COR-L47 (cell line): ENCODE measurements at places on chromosomes 13 and 19.

- no peak for DNase-seq
Measured at GRCh38 chr13:25109341-25109740, 13.4 kb downstream of the PABPC3 start.

GRCh38 chr19:50173127-50173526, 10.0 kb upstream of the IZUMO2 start:
- DNase-seq, result no peak

DNA sequence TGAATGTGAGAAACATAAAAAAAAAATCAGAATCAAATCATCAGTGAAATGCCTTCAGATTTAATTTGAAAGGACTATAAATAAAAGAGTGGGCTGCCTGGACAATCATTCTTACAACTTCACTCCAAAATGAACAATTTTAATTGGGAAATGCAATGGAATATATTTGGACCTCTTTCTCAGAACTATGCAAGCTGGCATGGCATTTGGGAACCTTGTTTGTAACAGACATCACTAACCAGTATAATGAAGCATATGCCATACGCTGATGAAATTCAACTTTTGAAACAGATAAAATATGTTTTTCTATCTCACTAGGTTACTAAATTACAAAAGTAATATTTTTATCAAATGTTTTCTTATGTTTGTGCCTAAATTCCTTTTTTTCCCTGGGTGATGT, 64.2 kb upstream of the FAM216B start:
- DNase-seq, result no peak

- no peak for DNase-seq
Measured at GRCh38 chr19:13255719-13256059, 105.5 kb downstream of the IER2 start.

DNA sequence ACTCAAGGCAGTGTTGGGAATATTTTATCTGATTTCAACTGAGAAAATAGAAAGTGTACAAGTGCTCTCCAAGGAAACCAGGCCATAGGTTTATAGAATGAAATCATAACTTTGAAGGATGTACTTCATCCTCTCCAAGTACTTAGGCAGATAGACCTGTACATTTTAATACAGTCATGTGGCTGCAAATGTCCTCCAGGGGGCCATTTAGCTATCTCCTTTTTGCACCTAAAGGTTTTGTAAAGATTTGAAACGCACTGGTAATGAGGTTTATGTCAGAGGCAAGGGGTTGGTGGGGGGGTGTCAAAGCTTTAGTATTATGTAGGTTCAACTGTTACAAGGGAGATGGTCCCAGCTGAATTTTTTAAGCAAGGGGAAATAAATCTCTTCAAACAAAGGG, 364.4 kb downstream of the DCT start:
- no peak for DNase-seq

DNA sequence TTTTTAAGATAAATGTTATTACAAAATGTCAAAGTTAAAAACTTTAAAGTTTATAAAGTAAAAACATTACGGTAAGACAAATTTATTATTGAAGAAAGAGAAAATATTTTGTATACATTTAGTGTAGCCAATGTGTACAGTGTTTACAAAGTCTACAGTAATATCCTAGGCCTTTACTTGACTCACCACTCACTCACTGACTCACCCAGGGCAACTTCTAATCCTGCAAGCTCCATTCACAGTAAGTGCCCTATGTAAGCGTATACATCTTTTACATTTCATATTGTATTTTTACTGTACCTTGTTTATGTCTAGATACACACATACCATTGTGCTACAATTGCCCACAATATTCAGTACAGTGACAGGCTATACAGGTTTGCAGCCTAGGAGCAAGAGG, 448.2 kb downstream of the KCTD12 start:
- DNase-seq, result no peak

- no peak for DNase-seq
Measured at GRCh38 chr19:9913237-9914000, 22.9 kb downstream of the OLFM2 start.

- DNase-seq, result no peak
Measured at GRCh38 chr13:25175026-25175425, 2.9 kb upstream of the AMER2 start.

DNA sequence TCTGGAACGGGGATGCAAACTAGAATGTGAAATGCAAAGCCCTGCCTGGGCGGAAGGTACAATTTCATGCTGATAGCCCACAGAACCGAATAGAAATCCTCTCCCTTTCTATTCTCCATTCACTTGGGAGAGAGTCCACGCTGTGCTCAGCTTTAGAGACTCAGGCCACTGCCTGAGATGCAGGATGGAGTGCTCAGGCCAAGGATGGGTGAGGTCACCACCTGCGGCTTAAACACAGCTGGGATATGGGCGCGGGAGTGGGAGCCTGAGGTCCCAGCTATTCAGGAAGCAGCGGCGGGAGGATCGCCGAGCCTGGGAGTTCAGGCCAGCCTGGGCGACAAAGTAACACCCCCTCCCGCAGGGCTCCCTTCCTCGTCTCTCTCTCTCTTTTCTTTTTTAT, 446 bp upstream of the ZNF83 start:
- no peak for DNase-seq

GRCh38 chr13:102309110-102309509, 92.7 kb downstream of the FGF14 start:
- DNase-seq, result no peak

DNA sequence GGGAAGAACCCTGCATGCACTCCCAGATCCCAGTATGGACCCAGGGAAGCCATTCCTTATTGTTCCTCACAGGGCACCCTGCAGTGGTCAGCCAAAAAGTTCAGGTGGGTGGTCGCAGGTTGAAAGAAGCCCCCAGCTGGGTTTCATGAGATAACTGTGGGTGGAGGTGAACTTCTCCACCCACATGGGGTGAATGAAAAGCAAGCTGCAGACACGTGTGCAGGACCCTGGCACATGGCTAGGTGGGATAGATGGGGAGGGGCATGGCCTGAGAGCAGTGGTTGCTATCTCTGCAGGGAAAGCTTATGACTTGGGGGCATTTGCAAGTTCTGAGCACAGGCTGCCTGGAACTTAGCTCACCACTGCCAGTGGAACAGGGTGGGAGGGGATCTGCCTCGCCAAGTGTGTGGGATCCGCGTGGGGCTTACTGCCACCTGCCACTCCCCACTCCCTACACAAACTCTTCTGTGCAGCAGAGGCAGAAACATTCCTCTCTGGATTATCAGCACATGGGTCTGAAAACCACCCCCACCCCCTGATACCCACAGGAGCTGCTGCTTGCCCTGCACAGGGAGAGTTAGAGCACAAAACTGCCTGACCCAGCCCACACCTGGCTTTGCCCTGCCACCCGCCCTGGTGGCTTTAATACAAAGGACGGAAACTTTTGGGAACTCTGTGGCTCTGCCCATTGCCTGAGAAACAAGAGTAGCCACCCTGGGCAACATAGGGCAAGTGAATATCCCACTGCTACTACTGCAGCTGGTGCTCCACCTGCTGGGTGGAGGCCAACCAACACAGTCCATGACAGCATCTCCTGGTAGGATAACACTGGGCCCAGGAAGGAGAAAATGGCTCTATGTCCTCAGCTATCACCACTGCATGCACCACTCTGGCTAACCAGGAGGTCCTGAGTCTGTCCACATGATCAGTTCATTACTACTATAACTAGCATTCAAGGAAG, 24.4 kb downstream of the PLA2G4C start:
- DNase-seq, result no peak

GRCh38 chr13:113358653-113359190, 5.2 kb downstream of the GRTP1 start:
- no peak for DNase-seq

DNA sequence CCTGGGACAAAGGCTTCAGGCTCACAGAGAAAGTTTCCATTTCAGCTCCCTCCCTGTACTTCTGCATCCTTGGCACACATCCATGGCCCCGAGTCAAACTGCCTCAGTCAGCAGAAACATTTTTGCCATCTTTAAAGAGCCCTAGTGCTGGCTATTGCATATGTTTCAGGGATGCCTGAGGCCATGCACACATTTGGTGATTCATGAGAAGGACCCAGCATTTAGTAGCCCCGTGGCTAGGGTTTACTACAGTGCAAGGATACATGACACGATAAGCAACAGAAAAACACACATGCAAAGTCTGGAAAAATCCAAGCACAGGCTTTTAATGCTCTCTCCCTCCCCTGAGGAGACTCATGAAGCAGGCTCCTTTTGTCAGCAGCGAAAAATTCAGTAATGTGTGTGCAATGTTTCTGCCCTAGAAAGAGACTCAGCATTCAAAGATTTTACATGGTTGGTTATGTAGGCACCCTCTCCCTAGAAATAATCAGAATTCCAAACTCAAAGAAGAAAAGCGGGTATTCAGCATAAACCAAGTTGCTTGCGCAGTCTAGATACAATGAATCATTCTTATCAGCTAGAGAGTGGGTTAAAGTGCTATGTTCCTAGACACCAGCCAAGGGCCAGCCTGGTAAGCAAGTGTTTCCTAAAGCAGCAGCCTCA, 17.6 kb downstream of the ACOD1 start:
- no peak for DNase-seq

DNA sequence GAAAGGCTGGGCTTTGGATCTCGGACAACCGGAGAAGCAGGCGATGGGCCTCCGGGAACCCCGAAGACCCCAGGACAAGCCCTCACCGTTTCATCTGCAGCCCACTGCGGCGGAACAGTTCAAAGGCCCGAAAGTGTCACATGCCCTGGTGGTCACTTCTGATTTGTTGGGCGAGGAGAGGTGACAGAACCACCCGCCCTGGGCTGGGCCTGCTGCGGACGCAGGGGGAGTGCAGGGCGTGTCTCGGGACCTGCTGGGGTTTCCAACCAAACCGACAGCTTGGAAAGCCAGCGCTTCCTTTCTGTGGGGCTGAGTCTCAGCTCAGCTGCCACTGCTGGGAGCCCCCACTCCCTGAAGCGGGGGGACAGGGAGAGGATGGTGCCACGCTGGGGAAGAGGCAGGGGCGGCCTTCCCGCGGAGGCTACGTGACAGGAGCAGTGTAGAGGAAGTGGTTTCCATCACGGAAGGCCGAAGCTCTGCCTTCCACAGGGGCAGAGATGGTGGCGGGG, 22.8 kb upstream of the ZBTB7A start:
- DNase-seq, result no peak

GRCh38 chr19:38388349-38389100, at the start of gene SPRED3:
SPRED3 (plus strand) TSS chr19:38388697; CDS start chr19:38390303, 1,606 bp downstream.
- peak; percentile 32 for DNase-seq

- DNase-seq, result no peak
Measured at GRCh38 chr19:9945319-9945966, 9.1 kb upstream of the OLFM2 start.

- no peak for DNase-seq
Measured at GRCh38 chr13:60689076-60689475, 292.1 kb downstream of the TDRD3 start.

- DNase-seq, result no peak
Measured at GRCh38 chr19:43438291-43439031, 23.8 kb downstream of the TEX101 start.

GRCh38 chr13:87696458-87696857, 25.3 kb downstream of the SLITRK5 start:
- no peak for DNase-seq

- DNase-seq, result no peak
Measured at GRCh38 chr13:113976711-113977684, 3.1 kb upstream of the C13orf46 start.

GRCh38 chr19:45897261-45897812, 5.1 kb downstream of the MYPOP start:
- no peak for DNase-seq

GRCh38 chr13:25179832-25180774, 8.0 kb upstream of the AMER2 start:
- no peak for DNase-seq

- no peak for DNase-seq
Measured at GRCh38 chr19:11337080-11337479, 2.4 kb downstream of the RAB3D start.

- no peak for DNase-seq
Measured at GRCh38 chr19:52198678-52199077, 8.8 kb downstream of the PPP2R1A start.

DNA sequence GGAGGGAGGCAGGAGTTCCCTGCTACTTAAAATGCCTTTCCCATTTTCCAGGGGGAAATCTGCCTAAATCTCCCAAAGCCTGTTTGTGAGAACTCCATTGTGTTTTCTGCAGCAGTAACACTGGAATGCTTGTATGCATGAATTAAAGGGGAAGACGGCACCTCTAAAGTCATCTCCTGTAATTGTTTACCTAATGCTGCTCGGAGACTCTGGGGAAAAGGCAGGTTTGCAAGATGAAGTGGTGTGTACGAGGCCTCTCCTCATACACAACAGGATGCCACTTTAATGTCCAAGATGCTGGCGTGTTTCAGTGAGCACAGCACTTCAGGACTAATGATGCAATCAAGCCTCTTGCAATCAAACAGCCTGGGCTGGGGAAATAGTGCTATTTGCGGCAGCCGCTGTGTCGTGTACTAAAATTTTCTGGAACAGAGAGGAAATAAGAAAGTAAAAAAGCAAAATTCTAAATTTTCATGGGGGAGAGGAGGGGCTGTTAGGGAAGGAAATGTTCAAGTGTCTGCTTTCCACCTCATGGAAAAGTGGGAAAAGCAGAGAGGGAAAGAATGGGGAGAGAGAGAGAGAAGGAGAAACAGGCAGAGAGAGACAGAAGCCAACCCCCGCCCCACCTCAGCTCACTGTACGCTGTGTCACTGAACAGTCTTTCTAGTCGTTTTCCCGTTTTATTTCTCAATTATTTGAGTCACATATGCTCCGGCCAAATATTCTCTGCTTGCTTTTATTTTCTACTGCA, 32.9 kb downstream of the TSHZ3 start:
- no peak for DNase-seq

DNA sequence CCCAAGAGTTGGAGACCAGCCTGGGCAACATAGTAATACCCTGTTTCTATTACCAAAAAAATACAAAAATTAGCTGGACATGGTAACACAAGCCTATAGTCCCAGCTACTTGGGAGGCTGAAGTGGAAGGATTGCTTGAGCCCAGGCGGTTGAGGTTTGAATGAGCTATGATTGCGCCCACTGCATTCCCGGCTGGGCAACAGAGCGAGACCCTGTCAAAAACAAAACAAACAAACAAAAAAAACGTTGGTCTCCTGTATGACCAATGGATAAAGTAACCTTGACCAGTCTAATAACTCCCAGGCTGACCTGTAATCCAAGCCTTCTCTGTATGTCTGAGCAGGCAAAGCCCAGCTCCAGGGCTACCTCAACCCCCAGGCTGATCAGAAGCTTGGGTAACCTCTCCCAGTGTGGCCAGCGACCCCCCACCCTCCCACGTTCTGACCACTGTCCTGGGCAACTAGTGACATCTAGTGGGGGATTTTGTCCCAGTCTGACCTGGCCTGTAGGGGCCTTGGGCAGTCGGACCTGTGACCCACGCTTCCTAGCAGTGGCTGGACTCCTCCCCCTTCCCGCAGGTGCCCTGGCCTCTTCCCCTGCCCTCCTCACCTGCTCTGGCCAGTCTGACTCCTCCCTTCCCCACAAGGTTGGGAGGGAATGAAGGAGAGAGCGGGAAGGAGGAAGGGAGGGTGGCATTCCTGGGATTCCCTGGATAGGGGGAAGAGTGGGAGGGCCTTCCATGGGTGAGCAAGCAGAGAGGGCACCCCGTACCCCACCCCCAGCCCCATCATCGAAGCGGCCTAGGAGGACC, 1.0 kb upstream of the BCAM start:
- DNase-seq, result peak; percentile 2

DNA sequence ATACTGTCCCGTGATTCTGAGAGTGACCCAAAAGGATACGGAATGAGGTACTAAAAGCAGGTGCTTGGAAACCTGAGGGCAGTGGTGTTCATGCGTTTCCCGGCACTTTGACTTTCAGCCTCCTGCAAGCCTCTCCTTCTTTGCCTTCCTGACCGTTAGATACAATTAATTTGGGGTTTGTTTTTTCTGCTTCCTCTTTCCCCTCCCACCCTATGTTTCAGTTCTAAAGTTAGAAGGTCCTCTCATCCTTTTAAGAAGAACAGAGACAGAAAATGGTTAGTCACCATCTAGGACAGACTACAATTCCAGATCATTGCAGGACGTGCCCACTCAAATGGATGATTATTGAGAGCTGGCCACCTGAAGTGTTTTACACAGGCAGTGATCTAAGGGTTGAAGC, 1.8 kb upstream of the LILRB4 start:
- no peak for DNase-seq
